ENCODE measurements at places on chromosomes 1 and 21.

DNA sequence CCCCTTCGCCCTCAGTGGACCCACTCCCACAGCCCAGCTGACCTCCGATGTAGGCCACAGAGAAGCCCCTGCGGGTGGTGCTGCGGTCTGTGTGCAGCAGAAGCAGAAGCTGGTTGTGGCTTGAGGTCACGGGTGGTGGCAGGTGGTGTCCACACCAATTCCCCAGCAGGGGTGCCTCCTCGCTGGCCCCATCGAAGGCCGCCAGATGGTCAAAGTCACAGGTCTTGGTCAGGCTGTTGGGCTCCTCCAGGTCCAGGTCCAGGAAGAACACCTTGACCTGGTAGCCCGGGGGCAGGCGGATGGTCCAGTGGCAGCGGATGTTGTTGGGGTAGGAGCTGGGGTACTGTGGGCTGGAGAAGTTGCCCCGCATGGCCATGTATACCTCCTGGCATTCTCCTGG lies 13.1 kb downstream of the CDCP2 start:
- H3K36me3 ChIP-seq: no peaks in the 10 kb centered on the region
- no peak overlapping the region for H3K27ac ChIP-seq
- no peak for DNase-seq
- H3K4me3 ChIP-seq: no peak overlapping the region
- no peaks in the 10 kb centered on the region for H3K4me1 ChIP-seq

- peaks cover 17% of the 10 kb centered on the region for H3K4me1 ChIP-seq
- H3K27ac ChIP-seq: no peak overlapping the region
- no peak for DNase-seq
- H3K36me3 ChIP-seq: peaks cover 64% of the 10 kb centered on the region
- no peak overlapping the region for H3K4me3 ChIP-seq
Observed at GRCh38 chr1:223780318-223780717, 65.4 kb downstream of the TP53BP2 start.

DNA sequence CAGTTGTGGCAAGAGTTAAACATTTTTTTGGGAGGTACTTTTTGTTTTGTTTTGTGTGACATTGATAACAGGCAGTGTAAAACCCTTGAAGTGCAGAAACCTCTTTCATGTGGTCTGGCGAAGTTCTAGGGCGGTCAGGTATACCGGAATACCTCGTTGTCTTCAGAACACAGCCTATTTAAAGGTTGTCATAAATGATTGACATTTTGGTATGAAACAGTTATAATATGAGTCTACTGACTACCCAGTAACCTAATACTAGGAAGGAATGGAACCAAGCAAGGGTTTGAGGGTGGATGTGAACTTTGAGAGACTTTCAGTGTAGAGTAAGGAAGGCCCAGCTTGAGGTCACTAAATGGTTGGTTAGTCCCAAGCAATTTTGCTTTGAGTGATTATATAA lies 40.5 kb downstream of the PATJ start:
- peaks cover 25% of the 10 kb centered on the region for H3K4me1 ChIP-seq
- no peaks in the 10 kb centered on the region for H3K27me3 ChIP-seq
- no peaks in the 10 kb centered on the region for H3K36me3 ChIP-seq
- peak overlapping the region; percentile 71 for H3K27ac ChIP-seq

- H3K27ac ChIP-seq: no peak overlapping the region
- no peak overlapping the region for H3K4me3 ChIP-seq
- peaks cover 49% of the 10 kb centered on the region for H3K36me3 ChIP-seq
- peaks cover 35% of the 10 kb centered on the region for H3K4me1 ChIP-seq
- no peak for DNase-seq
Observed at GRCh38 chr1:21278208-21278859, 11.9 kb downstream of the ECE1 start.

- peaks cover 96% of the 10 kb centered on the region for H3K36me3 ChIP-seq
- peak overlapping the region; percentile 89 for H3K27ac ChIP-seq
- peak; percentile 50 for DNase-seq
- peak overlapping the region; percentile 8 for H3K4me3 ChIP-seq
Observed at GRCh38 chr21:34807881-34808568, 139.2 kb downstream of the CLIC6 start.

DNA sequence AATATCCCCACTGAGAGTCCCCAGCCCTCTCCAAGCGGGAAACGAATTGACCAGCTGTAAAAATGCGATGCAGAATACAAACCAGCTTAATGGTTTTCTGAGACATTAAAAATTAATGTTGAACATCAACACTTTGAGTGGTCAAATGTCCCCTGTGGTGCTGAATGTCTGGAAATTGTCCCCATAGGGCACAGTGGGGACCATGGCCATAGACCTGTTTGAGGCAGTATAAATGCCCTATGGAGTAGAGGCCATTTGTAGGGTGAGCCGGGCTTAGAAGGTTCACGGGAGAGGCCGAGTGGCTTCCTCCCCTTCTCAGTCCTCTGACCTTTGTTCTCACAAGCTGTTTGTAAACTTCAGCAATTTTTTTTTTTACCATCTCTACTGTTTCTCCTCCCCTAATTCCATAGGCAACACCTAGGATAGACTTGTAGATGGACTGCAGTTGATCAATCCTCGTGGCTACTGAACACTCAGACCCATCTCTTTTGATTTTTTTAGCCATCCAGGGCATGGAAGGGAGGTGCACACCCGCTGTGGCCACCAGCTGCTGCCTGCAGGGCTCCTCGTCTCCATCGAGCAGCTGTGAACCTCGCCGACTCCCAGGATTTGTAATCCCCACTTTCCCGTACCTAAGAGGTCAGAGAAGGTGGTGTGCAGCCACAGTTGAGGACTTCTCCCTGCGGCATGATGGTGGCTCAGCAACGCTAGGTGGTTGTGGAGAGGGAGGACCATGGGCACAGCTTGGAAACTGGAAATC lies 41.0 kb downstream of the KAZN start:
- H3K4me1 ChIP-seq: no peaks in the 10 kb centered on the region
- no peaks in the 10 kb centered on the region for H3K27me3 ChIP-seq
- no peak for DNase-seq

GRCh38 chr21:43933199-43933598 lies 68.2 kb downstream of the AGPAT3 start:
- DNase-seq: no peak
- no peaks in the 10 kb centered on the region for H3K27me3 ChIP-seq
- peaks cover 48% of the 10 kb centered on the region for H3K36me3 ChIP-seq
- peaks cover 12% of the 10 kb centered on the region for H3K4me1 ChIP-seq
- no peak overlapping the region for H3K4me3 ChIP-seq

GRCh38 chr1:107840725-107841124 lies 124.3 kb downstream of the VAV3 start:
- peaks cover 40% of the 10 kb centered on the region for H3K4me1 ChIP-seq
- peaks cover 2% of the 10 kb centered on the region for H3K27me3 ChIP-seq
- DNase-seq: no peak
- H3K4me3 ChIP-seq: no peak overlapping the region
- H3K36me3 ChIP-seq: peaks cover 6% of the 10 kb centered on the region
- H3K27ac ChIP-seq: no peak overlapping the region

- no peak for DNase-seq
- no peak overlapping the region for H3K27ac ChIP-seq
- no peaks in the 10 kb centered on the region for H3K27me3 ChIP-seq
Observed at GRCh38 chr1:107293901-107294613, 153.2 kb downstream of the NTNG1 start.

GRCh38 chr1:66767626-66768025 lies 15.4 kb downstream of the DYNLT5 start:
- H3K27ac ChIP-seq: no peak overlapping the region
- no peak overlapping the region for H3K4me3 ChIP-seq
- H3K27me3 ChIP-seq: no peaks in the 10 kb centered on the region
- no peak for DNase-seq
- H3K36me3 ChIP-seq: no peaks in the 10 kb centered on the region
- H3K4me1 ChIP-seq: peaks cover 28% of the 10 kb centered on the region

All from activated T-helper 2 cell treated with anti-CD3 and anti-CD28 coated beads, Interferon-gamma antibody, Interleukin-2, Interleukin-4, amounts not matched to agents 10 μg/mL and 5 μg/mL and 100 μg/mL, durations not matched to agents 14 hours and 24 hours and 36 hours (primary cell).